HCT116 (cell line): ENCODE measurements at places on chromosomes 1 and 21. TPM values are rescaled to one million over a fixed set of nuclear protein-coding genes. Genes with fewer than 3 reads are reported as not detected.

The B3GALT2 gene
- 0.15 TPM for total RNA-seq

GRCh38 chr1:195590649-195591048 is 1017.6 kb downstream of the KCNT2 start:
- no peak for DNase-seq

DNA sequence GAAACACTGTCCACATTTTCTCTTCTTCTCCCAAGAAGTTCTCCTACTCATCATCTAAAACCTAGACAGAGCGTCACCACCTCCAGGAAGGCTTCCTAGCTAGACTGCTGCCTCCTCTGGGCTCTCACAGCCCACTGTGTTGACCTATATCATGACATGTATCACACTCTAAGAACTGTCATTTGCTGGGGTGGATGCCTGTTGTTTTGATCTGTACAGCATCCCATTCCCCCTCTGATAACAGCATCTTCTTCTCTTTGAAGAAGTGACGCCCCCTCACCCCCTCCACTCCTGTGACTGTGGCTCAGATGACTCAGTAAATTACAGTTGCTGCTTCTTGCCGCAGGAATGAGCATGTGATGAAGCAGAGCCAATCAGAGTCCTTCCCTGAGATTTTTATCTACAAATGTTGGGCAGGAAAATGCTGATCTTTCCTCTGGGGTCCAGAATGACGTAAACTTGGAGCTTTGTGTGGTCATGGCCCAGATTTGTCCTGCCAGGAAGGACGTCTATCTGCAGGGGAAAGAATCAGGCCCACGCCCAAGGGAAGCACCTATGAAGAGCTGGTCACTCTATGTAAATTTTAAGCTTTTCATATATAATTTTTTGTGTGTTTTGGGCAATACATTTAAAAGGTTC is 28.0 kb upstream of the FOXO6 start:
- no peak for DNase-seq

The TEDDM1 gene
- not detected for total RNA-seq

DNA sequence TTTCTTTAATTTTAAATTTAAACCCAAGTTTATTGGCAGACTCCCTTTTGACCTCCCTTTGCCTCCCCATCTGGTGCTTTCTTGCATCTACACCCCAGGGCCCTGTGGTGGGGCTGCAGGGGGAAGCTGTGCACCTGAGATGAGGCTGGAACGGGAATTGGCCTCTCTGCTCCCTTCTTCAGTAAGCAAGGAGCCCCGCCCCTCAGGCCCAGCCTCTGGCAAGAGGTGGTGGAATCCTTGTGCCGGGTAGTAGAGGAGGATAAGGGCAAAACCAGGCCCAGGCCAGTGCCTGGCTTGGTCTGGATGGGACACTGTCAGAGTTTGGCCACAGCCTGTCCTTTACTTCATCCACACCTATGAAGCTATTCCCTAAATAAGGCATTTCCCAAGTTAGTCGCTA is 25.1 kb downstream of the ATP8B2 start:
- no peak for DNase-seq

The CLCA4 gene
- not detected for total RNA-seq

DNA sequence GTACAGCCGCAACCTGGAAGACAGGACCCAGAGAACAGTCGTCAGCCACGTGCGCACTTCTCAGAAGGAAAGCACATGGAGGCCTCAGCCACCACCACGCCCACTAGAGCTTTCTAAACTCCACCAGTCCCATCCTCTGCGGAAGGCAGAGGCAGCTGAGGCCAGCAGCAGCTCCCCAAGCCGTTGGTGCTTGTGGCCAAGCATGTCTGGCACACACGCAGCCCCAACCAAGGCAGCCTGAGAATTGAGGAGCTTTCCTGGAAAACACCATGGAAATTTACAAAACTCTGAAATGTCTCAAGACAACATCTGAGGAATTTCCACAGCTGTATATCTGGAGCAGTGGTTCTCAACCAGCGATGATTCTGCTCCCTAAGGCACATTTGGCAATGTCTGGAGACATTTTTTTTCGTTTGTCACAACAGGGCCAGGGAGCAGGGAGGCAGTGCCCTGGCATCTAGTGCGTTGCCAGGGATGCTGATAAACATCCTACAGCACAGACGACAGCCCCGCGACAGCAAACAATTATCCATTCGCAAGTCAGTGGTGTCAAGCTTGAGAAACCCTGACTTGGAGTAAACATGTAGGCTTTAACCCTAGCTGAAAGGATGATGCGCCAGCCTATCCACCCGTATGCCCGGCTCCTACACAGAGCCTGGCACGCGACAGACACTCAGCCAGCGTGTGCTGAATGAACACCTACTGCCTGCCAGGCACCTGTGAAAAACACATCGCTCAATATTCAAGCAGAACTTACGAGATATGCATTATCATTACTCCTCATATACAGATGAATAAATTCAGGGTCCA is 24.7 kb downstream of the NPHP4 start:
- no peak for DNase-seq

- no peak for DNase-seq
Measured at GRCh38 chr21:33128538-33128937, 58.6 kb downstream of the OLIG1 start.

The S100A14 gene
- total RNA-seq, result 252 TPM

DNA sequence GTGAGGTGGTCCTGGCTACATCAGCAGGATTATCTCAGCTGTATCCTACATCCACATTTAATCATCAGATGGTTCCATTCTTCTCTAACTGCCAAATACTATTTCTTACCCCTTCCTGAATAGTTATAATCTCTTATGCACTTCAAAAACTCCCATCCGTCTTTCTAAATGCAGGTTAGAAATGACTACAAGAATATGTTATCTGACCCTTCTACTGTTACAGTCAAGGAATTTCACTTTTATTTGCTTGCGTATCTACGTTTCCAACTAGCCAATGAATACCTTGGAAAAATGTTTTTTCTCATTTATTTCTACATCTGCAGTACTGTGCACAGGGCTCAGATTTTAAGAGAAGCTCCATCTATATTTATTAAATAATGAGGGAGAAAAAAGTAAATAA is 709.9 kb downstream of the KCNT2 start:
- no peak for DNase-seq

The HES3 gene
- total RNA-seq, result not detected

- no peak for DNase-seq
Measured at GRCh38 chr1:205701420-205701819, 21.1 kb upstream of the SLC45A3 start.

DNA sequence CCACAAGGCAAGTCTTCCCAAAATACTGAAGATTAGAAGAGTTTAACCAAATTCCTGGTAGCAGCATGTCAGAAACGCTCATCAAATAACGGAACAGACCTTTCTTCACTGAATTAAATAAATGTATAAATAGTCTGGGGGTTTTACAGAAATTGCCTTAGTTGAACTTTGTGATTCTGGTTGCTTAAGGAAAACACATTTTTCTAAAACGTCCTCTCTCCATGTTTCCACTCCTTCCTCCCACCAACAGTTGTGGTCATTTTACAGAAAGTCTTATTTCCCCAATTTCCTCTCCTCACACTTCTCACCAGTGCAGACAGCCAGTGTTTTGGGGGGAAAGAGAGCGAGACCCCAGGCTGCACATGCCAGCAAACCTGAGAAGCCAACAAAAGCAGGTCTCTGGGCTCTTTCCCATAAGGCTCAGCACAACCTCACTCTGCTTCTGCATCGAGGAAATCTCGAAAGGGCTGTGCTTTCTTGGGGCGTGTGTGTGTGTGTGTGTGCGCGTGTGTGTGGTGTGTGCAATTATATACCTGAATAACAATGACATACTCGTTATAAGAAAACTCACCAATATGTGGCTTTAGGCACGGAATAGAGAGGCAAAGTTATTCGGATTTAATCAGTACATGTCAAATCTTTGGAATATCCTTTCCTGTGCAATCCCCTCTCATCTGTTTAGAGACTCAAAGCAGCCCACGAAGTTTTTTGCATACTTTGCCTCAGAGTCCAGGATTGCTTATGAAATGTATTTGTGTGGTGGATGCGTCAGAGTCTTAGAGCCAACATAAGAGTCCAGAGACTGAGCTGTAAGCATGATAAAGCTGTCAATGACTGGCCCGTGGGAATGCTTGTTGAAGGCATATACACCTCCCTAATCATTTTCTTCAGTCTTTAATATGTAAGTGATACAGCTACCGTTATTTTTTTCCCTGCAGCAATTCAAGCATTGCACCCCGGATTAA is 2.0 kb downstream of the KCNJ15 start:
- no peak for DNase-seq

DNA sequence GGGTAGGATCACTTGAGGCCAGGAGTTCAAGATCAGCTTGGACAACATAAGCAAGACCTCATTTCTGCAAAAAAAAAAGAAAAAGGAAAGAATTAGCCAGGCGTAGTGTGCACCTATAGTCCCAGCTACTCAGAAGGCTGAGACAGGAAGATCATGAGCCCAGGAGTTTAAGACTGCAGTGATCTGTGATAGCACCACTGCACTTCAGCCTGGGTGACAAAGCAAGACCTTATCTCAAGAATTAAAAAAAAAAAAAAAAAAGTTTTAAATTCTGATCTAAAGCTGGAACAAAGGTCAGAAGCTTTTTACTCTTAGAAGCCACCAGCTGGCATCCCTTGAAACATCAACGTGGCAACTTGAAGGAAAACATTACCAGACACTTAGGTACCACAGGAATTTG is 45.3 kb downstream of the HENMT1 start:
- no peak for DNase-seq

- DNase-seq, result no peak
Measured at GRCh38 chr1:108819878-108820277, 37.0 kb downstream of the AKNAD1 start.

The ADCY10 gene
- 0.30 TPM for total RNA-seq

DNA sequence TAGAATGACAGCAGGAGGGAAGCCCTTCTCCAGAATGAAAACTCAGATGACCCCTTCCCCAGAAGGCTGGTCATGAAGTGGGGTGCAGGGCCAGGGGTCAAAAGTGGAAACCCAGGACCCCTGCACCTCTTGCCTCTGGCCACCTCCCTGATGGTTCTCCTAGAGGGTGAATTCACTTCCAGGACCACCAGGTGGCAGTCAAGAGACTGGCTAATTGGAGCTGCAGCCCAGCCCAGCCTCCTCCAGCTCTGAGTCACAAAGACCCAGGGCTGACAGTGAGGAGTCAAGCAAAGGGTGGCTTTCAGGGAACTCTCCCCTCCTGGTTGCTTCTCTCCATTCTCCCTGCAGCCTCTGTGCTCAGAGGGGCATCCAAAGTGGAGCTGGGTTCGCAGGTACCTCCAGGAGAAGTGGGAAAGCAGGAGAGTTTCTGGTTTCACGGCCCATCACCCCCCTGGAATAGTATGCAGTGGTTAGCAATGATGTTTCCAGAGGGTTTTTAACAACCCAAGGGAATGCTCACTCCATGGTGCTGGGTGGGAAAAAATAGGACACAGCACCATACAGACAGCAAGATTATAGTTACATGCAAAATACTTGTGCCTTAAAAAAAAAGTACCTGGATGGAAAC is 6.1 kb upstream of the EPHB2 start:
- DNase-seq, result peak; percentile 60

The RGS8 gene
- total RNA-seq, result not detected
